Gastrocnemius medialis (tissue), 4 donors: ENCODE measurements at places on chromosomes 5 and 9.

- H3K4me1 ChIP-seq = peaks cover 27% of the 10 kb centered on the region
- H3K27me3 ChIP-seq = no peaks in the 10 kb centered on the region
- DNase-seq = no peak
- H3K36me3 ChIP-seq = peaks cover 30% of the 10 kb centered on the region
- peak overlapping the region; percentile 28 for H3K27ac ChIP-seq
- H3K4me3 ChIP-seq = no peak overlapping the region
Observed at GRCh38 chr9:137265496-137266161, 10.5 kb downstream of the NELFB start.

- DNase-seq = no peak
- H3K4me1 ChIP-seq = no peaks in the 10 kb centered on the region
- no peaks in the 10 kb centered on the region for H3K27me3 ChIP-seq
Observed at GRCh38 chr5:3348576-3349535, 246.8 kb upstream of the IRX1 start.

DNA sequence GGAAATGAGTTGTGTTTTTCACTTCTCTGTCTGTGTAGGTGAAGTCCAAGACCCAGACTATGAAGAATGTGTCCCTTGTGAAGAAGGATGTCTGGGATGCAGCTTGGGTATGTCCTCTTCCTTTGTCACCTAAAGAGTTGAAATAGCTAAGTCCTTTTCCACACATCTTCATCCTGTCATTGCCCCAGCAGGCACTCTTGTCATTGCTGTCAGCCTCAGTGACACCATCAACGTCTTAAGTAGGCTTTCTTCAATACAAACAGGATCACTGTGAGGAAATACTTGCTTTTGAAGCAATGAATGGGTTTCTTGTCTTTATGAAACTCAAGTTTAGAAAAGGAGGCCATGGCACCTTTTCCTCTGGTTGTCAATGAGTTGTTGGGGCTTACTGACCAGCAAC lies 153.6 kb downstream of the RFK start:
- DNase-seq = no peak
- no peaks in the 10 kb centered on the region for H3K4me1 ChIP-seq
- H3K27ac ChIP-seq = no peak overlapping the region
- no peaks in the 10 kb centered on the region for H3K27me3 ChIP-seq

DNA sequence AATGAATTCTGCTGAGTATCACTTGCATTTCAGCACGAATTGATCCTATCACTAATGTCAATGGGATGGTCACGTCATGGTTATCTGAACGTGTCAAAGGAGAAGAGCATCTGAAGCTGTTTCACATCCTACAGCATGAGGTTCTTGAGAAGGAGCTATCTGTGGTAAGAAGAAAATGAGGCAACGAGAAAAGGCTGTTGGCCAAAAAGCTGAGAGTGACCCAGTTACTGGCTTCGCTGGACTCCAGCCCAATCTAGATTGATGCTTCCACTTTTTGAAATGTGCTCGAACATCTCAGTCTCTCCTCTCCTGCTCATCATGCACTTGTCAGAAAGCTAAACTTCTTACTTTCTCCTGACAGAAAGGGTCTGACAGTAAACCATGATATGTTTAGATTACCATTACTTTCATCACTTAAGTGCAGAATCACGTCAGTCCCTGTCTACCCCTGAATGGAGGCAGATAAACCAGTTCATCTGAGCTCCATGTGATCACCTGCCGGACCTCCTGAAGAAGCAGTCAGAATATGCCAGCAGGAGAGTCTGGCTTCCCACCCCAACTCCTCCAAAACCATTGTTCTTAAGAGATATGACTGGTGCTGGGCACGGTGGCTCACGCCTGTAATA lies 22.5 kb downstream of the MGAT1 start:
- H3K4me3 ChIP-seq = no peak overlapping the region
- no peak for DNase-seq
- H3K27ac ChIP-seq = no peak overlapping the region
- H3K36me3 ChIP-seq = no peaks in the 10 kb centered on the region
- peaks cover 8% of the 10 kb centered on the region for H3K4me1 ChIP-seq
- no peaks in the 10 kb centered on the region for H3K27me3 ChIP-seq

DNA sequence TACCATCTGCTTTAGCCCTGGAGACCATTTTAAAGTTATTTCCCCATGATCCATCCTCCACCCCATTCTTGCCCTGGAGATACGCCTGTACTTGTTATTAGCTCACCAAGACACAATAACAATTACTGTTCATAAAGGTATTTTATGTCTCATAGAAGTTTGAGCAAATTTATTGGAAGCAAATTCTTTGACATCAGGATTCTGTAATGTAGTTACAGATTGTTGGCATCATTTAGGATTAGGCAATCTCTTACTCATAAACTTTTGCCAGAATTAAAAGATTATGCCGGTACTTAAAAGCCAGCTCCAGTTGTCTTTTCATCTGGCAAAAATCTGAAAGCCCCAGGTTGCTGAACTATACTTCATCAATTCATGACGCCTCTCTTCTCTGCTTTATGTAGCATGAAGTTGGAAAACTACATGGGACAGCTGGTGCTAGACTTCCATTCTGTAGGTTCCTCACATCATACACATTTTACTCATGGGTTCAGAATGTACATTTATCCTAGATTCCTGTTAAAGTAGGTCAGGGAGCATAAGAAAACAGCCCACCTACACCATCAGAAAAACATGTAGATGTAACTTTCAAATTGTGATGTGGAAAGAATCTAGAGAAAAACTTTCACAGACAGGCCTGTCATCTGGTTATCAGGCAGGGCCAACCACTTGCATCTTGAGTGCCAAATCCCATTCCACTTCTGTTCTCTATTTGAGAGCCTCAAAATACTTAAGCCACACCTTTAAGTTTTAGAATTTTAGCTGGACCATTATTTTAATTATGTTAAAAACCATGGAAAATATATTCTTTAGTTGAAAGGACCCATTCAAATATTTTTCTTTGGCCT lies 14.0 kb downstream of the ATP10B start:
- H3K4me3 ChIP-seq = no peak overlapping the region
- H3K4me1 ChIP-seq = no peaks in the 10 kb centered on the region
- DNase-seq = no peak
- no peak overlapping the region for H3K27ac ChIP-seq
